ENCODE measurements at places on chromosomes 6 and 20.

GRCh38 chr6:42326248-42326647 lies 108.6 kb upstream of the MRPS10 start:
- DNase-seq, result no peak

DNA sequence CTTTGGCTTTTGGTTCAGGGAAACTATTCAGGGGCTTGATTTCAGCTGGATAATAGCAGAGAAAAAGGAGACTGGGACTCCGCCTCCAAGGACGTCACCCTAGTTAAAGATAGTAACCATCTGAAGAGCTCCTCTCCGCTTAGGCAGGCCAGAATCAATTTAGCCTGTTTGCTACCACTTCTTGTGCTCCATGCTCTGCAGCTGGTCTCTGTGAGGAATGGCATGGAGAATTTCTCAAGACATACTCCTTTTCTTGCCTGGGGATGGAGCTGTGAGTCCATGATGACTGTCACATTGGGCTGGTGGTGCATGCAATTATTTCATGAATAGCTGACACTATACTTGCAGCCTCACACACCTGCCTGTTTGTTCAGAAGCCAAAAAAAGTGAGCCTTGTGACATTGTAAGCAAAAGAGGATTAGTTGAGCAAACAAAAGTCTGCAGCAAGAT lies 61.4 kb downstream of the TXLNB start:
- no peak for DNase-seq

DNA sequence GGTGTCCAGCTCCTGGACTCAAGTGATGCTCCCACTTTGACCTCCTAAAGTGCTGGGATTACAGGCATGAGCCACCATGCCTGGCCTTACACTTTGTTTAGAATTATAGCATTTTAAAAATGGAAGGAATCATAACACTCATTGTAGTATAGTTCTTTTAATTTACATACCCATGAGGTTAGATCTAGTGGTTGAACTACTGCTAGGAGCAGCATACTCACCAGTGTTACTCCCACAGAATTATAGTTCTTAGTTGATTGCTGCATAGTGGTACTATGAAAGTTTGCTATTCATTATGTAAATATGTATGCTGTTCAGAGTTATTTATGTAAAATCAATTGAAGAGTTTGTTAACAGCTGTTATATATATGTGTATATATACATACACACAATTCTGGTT lies 85.4 kb downstream of the MYO6 start:
- no peak for DNase-seq

GRCh38 chr6:111841822-111842221 lies 31.4 kb downstream of the FYN start:
- no peak for DNase-seq

DNA sequence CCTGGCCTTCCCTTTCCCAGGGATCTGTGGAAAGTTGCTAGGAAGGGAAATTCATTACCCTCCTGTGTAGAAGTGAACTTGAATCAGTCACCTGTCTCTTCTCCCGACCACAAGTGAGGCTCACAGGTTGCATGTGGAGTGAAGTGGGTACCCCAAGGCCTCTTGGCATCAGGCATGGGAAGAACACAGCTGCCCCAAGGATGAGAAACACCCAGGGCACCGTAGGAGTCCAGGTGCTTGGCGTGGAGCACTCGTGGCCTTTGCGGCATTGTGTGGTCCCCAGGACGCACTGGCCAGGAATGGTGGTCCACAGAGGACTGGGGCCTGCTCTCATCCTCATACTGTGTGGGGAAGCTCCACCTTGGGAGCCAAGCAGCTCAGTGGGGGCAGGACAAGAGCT lies 47.5 kb upstream of the VSX1 start:
- no peak for DNase-seq

- DNase-seq, result no peak
Observed at GRCh38 chr6:143872201-143872600, 7.9 kb downstream of the ZC2HC1B start.

DNA sequence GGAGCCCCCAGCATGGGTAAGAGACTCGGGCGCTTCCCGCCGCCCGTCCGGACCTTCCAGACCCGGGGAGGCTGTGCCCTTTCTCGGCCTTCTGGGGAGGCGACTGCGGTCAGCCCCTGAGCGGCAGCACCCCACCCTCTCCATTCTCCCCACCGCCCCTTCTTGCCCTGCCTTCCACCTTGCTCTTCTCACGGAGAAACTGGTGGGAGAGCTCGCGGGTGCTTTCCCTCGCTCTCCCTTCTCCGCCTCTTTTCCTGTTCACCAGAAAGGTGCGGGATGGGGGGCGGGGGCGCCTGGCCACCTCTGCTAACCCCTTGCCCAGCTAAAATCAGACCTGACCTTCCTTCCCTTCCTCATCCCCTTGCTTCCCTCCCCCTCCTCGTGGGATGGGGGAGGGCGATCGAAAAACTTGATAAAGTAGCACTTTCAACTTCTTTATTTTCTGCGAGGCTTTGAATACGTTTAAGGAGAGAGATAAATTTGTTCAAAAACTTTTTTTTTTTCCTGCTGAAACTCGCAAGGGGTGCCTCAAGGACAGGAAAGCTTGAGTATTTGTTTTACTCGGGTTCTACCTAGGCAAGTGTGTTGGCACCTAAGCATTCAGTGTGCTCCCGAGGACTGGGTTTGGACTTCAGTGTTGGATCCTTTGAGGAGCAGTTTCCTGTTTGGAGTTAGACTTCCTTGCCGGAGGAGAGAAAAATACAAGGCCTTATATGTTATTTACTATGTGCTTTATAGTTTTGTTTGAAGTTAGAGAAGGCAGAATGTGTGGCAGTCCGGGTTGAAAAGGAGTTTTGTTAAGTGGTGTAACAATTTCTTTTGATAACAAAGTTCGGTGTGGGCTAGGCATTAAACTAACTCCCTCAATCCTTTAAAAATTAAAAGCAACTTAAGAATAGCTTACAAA lies 897 bp downstream of the CD2AP start:
- DNase-seq, result no peak

DNA sequence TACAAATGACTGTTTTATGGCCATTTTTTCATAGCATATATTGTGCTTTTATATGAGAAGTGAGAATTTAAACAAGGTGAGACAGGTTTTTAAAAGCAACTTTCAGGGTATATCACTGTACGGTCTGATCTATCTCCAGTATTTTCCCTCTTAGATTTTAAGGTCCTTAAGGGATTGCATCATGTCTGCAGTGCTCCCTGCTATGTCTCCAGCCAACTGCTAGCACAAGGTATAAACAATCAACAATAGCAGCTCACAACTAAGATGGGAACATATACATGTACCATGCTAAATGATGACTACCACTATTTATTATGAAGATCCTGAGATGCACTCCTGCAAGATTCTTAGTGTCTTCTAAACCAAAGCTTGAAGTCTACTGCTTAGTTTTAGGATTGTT lies 7.2 kb downstream of the FUCA2 start:
- DNase-seq, result no peak

- no peak for DNase-seq
Observed at GRCh38 chr6:71482742-71483141, 194.1 kb downstream of the OGFRL1 start.

DNA sequence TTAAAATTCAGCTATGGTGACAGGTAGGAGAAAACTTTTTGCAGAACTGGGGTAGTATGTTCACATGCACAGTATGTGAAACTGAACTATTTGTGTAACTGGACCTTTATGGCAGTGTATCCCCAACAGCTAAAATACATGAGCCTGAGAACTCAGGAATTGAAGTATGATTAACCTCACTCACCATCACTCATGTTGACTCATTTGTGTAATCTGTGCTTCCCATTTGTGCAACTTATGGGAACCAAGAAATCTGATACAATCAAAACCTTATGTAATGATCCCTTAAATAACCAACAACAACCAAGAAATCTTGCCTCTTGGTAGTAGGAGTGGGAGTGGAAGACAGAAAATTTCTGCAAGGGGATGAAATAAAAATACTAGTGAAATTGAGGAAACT lies 674.9 kb downstream of the HDGFL1 start:
- no peak for DNase-seq

DNA sequence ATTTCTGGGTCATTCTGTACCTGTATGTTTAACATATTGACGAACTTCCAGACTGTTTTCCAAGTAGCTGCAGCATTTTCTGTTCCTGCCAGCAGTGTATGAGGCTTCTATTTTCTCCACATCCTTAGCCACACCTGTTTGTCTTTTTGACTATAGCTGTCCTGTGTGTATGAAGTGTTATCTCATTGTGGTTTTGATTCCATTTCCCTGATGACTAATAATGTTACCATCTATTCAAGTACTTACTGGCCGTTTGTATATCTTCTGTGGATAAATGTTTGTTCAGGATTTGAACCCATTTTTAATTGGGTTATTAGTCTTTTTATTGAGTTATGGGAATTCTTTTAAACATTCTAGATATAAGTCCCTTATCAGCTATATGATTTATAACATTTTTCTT lies 95.2 kb downstream of the JAG1 start:
- no peak for DNase-seq

- no peak for DNase-seq
Observed at GRCh38 chr6:118808793-118809638, 84.9 kb upstream of the ASF1A start.

- DNase-seq, result no peak
Observed at GRCh38 chr6:132209351-132209750, 191.9 kb downstream of the MOXD1 start.

DNA sequence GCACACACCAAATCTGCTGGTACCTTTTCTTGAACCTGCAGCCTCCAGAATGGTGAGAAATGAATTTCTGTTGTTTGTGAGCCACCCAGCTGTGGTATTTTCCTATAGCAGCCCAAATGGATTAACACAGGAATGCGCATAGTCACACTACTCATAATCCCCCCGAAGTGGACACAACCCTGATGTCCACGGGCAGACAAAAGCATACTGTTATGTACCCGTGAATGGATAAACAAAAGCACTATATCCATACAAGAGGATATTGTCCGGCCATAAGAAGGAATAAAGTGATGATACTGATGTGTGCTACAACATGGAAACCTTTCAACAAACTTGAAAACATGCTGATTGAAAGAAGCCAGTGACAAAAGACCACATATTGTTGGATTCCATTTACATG lies 25.1 kb upstream of the RPP40 start:
- DNase-seq, result no peak

DNA sequence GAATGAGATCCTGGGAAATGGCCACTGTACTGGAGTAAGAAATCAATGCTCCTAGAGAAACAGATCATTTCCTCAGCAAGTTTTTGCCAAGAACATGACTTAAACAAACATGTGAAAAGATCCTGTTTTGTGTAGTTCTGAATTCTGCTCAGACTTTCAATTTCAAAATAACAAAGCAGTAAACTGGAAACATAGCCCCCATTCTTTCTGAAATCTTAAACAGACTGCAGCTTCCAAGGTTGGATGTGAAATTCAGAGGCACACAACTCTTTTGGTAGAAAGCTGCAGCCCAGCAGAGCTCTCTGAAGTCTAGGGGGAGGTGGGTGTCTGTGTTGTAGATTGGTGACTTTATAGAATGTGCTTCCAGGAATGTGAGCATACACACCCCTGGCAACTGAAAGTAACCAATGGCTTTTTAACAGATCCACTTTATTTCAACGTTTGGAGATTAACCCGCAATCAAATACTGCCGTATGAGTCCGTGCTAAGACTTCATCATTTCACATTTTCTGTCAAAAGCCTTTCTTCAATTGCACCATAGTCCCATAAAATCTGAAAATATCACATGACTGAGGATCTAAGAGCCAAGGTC lies 86.4 kb downstream of the ATXN1 start:
- DNase-seq, result no peak

DNA sequence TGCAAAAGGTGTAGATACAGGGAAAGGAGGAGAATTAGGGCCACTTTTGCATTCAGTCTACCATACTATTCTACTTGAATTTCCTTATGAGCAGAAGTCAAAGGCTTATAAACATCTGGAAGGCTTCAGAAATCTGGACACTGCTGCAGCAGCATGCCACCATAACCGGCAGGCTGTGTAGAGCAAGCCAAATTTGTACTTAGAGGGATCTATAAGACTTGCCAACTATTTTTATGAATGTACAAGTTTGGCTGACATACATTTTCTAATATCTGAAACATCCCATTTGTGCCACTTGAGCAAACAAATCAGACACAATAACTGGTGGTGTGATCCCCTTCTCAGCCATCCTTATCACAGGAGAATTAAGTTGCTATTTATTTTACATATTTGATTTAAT lies 14.0 kb upstream of the PLCB1 start:
- DNase-seq, result no peak

GRCh38 chr6:125821825-125822281 lies 31.1 kb downstream of the NCOA7 start:
- no peak for DNase-seq

GRCh38 chr6:150482883-150483409 lies 114.1 kb downstream of the IYD start:
- no peak for DNase-seq

GRCh38 chr6:66289889-66290288 lies 582.9 kb upstream of the EYS start:
- DNase-seq, result no peak

DNA sequence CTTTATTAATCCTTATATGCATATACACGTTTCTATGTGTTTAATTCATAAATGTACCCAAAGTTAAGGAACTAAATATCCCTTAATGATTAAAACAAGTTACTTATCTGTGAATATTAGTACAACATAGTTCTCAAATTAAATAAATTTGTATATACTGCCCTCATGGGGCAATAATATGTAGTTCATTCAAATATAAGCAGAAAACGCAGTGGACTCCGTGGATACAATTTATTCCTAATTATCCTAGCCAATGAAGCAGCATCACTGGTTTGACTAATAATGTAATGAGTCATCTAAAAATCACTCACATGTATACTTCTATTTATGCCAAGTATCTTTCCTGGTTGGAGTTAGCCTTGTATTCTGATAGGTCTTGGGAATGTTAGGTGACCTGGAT lies 111.6 kb downstream of the TBC1D32 start:
- no peak for DNase-seq

DNA sequence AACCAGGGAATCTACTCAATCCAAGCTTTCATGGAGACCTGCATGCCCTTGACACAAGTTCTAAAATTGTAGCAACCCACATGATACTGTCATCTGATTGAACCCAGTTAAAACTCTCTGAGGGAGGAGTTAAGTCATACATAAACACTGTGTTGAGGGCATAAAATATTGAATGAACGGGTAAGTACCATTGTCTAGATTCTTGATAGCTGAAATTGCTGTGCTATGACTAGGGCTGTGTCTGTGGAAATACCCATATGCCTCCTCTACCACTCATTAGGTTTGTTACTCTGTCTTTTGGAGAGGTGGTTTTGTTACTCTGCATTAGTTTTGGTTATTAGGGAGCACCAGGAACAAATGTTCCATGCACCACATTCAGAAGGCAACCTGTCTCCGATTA lies 7.6 kb downstream of the ENPP4 start:
- DNase-seq, result no peak

DNA sequence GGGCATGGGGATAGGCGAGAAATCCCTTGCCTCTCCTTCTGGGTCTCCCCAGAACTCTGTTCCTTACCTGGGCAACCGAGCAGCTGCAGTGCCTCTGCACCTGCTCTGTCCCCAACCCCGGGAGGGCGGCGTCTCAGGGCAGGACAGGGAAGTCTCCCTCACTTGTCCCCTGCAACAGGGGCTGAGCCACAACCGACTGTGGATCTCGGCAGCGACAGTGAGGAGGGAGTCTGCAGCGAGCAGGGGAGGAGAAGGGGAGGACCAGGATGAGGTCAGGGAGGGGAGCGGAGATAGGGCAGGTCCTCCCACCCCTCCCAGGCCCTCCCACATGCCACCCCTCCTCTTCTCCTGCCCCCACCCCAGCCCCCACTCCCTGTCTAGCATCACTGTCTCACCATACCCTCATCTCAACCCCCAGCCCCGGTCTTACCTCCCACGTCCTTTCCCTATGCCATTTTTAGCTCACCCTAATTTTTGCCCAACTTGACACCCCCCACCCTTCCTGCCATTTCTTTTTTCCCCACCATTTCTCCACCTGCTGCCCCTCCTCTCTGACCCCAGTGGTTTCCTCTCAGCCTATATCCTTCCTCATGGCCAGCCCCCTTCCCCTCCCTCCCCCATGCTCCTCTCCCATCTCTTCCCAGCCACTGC lies at the start of gene TNXB:
Gene TNXB (minus strand): TSS at position 225 of the 651 bp plus-strand sequence. CDS start 11,140 bp downstream, outside the sequence.
- no peak for DNase-seq

All from stimulated activated CD8-positive, alpha-beta memory T cell treated with anti-CD3 and anti-CD28 coated beads, Interleukin-4, amount 100 ng/mL, for 24 hours (primary cell).